ENCODE measurements at places on chromosomes 16 and 17.
A peak's percentile ranks its signal among the peaks of the same experiment; 100 is the strongest.

- no peak for DNase-seq
Observed at GRCh38 chr16:84548971-84549844, 44.7 kb upstream of the MEAK7 start.

GRCh38 chr17:74863420-74864296 is 4.0 kb upstream of the GRIN2C start:
- DNase-seq, result no peak

- no peak for DNase-seq
Observed at GRCh38 chr16:83774066-83774465, 33.7 kb upstream of the HSBP1 start.

DNA sequence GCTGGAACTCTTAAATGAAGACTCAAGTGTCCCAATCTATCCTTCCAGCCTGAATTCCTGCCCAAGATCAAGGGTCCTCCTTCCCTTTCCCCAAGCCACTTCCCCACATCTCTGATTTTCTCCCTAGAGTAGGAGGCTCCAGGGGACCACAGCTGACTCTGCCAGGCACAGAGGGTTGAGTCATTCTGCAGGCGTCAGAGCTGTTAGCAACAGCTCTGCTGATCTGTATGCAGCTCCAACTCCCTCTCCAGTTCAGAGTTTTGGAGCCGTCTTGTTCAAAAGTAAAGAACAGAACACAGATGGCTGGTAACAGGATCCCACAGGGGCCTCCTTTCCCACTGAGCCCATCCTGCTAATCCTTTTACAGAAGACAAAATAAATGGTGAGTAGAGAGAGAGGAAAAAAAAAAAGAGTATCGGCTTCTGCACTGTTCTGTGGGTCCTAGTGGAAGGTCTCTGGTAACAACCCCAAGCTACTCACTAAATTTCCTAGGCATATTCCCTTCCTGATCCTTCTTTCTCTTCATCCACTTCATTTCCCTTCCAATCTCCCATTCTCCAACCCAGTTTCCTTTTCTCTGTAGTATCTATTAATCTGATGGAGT is 13.4 kb upstream of the TAOK1 start:
- DNase-seq, result peak; percentile 61

- DNase-seq, result no peak
Observed at GRCh38 chr17:50649042-50649908, 14.6 kb downstream of the ABCC3 start.

Measured in G401 (cell line).